ENCODE measurements at places on chromosomes 16 and 17.

GRCh38 chr17:74566132-74566753 lies 1.1 kb downstream of the CD300H start:
- DNase-seq: no peak

- DNase-seq: no peak
Measured at GRCh38 chr17:50866950-50867362, 802 bp upstream of the TOB1 start.

DNA sequence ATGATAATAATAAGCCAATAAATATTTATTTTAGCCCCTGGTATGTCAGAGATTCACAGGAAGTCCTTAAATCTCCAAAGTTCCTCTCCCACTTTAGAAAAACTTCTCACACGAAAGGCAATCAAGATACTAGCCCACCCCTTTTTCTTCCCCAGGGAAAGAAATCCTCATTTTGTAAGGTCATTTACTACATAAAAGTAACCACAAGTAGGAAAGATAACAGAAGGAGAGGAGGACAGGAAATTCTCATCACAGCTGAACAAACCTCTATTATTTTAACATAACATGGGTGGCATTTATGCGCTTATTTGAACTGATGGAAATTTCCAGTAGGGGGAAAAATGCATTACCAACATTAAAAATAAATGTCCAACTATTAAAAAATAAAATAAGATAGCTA lies 3.4 kb downstream of the FAM222B start:
- no peak for DNase-seq

GRCh38 chr17:8109661-8110455 lies 8.5 kb downstream of the ALOXE3 start:
- DNase-seq: no peak

DNA sequence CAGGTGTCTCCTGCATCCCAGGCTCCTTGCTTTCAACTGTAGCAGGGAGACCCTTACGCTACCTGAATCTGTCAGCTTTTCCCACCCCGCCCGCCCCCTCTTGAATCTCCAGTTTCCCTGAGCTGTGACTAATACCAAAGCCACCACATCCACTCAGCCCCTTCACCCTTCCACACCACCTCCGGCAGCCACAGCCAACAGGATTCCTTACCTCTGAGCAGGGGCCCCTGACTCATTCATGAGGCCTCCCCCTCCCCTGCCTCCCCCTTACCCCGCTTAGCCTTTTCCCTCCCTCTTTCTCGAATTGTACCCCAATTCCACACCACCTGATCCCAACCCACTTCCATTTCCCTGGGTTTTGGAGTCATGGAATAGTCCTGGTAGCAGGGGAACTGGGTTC lies 2.3 kb downstream of the STX1B start:
- no peak for DNase-seq

DNA sequence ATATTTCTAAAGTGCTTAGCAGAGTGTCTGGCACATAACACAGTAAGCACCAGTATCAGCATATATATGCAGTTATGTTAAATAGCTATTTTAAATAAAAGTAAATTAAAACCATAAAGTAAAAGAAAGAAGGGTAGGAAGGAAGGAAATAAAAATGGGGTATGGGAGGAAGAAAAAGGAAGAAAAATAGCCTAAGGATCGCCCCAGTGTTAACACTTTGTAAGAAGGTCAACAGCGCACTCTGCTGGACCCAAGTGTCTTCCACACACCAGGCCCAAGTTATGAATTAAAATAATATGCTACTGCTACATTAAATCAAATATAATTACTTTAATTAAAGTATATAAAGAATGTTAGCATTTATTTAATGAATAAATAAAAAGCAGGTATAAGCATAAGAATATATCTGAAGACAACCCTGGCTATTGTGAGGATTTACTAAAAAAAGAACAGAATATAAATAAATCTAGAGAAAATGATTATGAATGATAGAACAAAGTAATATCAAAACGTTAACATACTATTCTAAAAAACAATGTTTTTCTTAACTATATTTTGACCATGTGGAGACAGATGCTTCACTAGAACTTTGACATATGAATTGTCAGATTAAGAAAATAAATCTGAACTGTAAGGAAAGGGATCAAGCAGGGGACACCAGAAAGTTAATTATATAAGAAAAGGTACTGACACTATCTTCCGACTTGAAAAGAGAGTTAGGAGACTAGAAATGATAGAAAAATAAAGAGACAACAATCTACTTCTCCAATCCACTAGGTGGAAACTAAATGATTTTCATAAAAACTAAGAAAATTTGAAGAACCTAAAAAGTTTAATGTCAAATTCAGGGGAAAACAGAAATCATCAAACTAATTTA lies 25.9 kb downstream of the BRIP1 start:
- peak; percentile 65 for DNase-seq

- DNase-seq: no peak
Measured at GRCh38 chr16:54385141-54385540, 98.6 kb upstream of the IRX3 start.

DNA sequence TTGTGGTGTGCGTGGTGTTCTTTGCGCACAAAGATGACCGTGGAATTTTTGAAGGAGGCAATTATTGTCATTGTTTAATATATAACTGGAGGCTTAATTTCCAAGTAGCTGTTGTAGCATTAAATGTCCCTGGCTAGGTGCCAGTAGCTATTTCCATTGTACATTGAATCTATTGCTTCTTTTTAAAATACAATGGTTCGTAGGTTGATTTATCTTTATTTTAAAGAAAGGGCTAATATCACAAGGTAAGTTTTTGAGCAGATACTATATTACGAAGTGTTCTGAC lies 127.1 kb downstream of the RPTOR start:
- DNase-seq: no peak

DNA sequence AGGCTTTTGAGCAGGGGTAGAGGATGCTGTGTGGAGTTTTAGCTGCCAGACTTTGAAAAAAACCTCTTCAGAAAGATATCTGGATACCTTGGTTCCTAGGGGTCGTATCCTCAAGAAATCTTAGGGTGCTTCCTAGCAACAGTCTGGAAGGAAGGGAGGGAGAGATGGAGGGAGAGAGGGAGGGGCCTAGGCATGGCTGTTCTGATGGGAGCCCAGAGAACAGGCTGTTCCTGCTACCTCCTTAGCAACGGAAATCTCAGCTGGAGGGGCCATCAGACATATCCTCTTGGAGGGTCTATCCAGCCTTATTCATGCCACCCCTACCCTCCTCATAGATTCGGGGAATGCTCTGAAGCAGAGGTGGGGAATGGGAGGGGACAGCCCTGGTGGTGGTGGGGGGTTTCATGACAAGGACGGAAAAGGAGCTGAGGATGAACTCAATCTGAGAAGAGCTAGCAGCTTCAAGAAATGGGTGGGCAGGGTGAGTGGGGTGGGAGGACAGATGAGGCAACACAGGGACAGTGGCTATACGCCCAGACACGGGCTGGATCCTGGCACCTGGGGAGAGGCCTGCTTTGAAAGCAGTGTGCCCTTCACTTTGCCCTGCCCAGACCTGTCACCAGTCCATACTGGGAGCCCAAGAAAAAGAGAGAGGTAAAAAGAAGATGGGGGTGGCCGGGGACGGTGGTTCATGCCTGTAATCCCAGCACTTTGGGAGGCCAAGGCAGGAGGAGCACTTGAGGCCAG lies 2.9 kb upstream of the THRA start:
- no peak for DNase-seq

- DNase-seq: no peak
Measured at GRCh38 chr16:11396241-11397048, 51.2 kb downstream of the RMI2 start.

DNA sequence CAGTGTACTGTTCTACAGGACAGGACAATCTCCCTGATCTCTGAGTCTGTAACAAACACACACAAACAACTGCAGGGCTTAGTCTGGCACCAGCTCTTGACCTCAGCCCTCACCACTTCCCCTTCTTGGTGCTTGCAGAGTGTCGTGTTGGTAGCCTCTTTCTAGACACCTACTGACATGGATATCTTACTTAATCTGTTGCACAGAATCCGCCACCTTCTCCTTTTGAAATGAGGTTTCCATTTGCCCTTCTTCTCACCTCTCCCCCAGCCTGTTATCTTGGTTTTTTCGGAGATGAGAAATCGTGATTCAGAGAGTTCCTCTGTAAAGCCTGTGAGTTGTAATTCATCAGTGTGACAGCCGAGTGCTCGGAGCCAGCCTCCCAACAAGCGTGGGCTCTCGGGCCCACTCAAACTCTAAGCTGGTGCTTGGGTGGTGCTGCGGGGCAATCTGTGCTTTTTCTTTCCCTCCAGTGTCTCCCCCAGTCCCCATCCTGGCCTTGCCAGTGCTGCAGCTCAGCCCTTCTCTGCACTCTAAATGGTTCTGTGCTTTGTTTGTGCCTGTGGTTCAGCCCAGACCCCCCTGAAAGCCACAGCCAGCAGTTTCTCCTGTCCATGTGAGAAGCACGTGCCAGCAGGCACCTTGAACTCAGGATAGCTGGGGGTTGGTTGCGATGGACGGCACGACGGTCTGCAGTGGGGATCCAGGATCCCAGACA lies 28.1 kb downstream of the KIAA0513 start:
- DNase-seq: peak; percentile 33

DNA sequence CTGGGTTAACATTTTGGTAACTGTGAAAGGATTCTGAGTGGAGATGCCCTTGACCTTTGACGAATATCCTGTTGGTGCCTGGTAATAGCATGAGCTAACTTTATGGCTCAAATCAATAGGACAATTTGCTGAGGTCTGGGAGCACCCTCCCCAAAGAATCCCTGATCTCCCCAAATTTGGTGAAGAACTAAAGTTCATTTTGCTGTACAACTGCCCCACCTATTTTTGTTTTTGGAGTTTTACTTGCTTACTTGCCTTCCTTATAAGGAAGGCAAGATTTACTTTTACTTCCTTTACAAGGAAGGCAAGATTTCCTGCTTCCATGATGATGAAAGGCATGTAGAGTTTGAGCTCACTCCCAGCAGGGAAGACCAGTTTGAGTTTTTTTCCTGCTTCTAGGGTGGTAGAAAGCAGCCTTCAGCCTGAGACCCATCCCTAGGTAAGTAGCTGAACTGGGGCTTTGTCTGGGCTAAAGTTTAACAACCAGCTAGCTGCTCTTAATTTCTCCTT lies 2.8 kb downstream of the KRTAP4-9 start:
- DNase-seq: no peak

- no peak for DNase-seq
Measured at GRCh38 chr17:63434951-63435571, 11.0 kb downstream of the CYB561 start.

Measured in glomerular endothelial cell (primary cell).